Activated T-helper 1 cell treated with anti-CD3 and anti-CD28 coated beads, Interleukin-12 subunit alpha, Interleukin-12 subunit beta, Interleukin-2, Interleukin-4 antibody, amounts not matched to agents 30 ng/mL and 10 ng/mL and 1 ng/mL, durations not matched to agents 14 hours and 24 hours and 36 hours (primary cell): ENCODE measurements at places on chromosomes 7 and 10. TPM values are rescaled to one million over a fixed set of nuclear protein-coding genes. Genes with fewer than 3 reads are reported as not detected.
A peak's percentile ranks its signal among the peaks of the same experiment; 100 is the strongest.

The IFIT2 gene
- 0.34 and 0.47 TPM in 2 replicates for total RNA-seq

The NRAP gene
- total RNA-seq: not detected in 2 replicates

The TMEM243 gene
- total RNA-seq: 49.2 and 50.5 TPM in 2 replicates

The CFAP70 gene
- total RNA-seq: 0.26 and 0.34 TPM in 2 replicates

The NRCAM gene
- 0.17 and 0.21 TPM in 2 replicates for total RNA-seq

The FOXI2 gene
- not detected in 2 replicates for total RNA-seq

The C7orf57 gene
- 0.10 and 0.31 TPM in 2 replicates for total RNA-seq

GRCh38 chr10:90579602-90580242, 278.1 kb downstream of the HTR7 start:
- no peak for DNase-seq

GRCh38 chr7:351256-351655, 61.3 kb downstream of the FOXL3 start:
- peak; percentile 23 for DNase-seq

DNA sequence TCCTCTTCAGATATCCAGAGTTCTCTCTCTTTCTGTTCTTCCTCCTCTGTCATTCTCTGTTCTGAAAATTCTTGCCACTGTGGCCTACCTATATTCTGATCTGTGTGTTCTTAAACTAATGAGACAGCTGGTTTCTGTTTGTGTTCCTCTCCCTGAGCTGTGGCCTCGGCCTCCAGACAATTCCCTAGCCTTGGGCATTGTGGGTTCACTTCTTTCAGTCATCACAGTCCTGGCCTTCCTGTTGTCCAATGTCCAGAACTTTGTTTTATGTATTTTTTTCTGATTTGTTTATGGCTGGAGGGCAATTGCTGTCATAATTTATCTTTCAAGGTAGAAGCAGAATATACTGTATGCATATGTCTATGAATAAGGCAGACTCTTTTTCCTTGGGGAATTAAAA, 173.2 kb upstream of the MTPN start:
- no peak for DNase-seq

- no peak for DNase-seq
Measured at GRCh38 chr7:114409750-114410149, 4.9 kb upstream of the FOXP2 start.

DNA sequence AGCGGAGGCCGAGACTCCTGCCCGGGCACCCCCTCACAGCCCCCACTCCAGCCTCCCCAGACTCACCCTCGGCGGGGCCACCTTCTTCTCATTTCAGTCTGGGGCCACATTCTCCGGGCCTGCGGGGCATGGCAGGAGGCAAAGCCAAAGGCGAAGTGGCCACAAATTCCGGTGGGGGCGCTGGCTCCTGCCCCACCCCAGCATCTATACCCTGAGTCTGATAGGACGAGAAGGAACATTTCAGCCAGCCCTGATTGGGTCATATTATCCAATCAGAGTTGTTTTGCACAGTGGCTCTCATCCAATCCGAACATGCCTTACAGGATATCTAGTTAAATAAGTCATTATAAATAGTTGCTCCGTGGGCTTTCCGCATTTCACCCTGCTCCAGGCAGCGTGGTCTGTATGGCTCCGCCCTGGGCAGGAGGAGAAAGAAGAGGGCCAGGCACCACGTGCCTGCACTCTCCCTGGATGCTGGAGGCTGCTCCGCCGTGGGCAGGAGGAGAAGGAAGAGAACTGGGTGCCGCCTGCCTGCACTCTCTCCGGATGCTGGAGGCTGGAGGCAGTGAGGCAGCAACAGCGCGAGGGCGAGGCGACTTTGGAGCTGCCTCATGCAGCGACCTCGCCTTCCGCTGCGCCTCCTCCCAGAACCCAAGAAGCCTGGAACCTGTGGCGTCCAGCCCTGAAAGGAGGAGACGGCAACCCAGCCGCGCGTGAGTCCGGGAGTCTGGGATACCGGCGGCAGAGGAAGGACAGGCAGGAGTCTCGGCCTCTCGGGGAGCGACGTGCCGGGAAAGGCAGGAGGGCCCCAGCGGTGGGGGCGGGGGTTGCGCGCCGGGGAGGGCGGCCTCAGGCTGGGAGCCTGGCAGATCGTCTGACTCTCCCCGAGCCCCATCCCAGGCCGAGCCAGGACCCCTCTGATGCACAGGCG, 162.9 kb downstream of the ZNF33B start:
- DNase-seq: no peak
